ENCODE measurements at places on chromosomes 3 and 15. TPM values are rescaled to one million over a fixed set of nuclear protein-coding genes. Genes with fewer than 3 reads are reported as not detected.

SLC9C1 gene
- not detected for total RNA-seq

CLRN1 gene
- total RNA-seq: not detected

- no peak for DNase-seq
Measured at GRCh38 chr3:156678197-156678596, 3.8 kb downstream of the TIPARP start.

GRCh38 chr15:28243399-28243798, 78.6 kb downstream of the HERC2 start:
- DNase-seq: no peak

- no peak for DNase-seq
Measured at GRCh38 chr15:39658740-39659139, 77.9 kb downstream of the THBS1 start.
